ENCODE measurements at places on chromosomes 6 and 20.

DNA sequence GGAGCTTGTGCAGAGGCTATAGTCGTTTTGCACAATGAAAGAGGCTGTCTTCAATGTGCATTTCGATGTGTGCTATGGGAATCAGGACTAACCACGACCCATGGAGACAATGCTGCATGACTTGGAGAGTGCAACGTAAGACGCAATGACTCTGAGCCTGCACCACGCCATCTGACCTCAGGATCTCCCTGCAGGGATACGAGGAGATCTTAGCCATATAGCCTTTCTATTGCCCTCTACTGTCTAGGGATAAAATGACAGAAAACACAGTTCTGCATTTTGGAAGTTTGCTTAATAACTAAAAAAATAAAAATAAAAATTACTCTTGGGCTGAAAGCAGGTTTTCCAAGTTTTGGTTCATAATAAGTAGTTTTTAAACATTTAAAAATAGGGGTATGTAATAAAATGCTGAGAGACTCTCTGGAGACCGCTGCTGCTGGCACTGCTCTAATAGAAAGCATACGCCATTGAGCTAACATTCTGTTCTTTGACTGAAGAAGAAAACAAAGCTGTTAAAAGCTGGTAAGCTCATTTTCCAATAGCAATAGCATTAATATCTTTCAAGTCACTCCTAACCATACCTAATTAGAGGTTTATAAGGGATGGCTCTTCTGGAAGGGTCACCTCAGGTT is 87.2 kb downstream of the PDE7B start:
- no peak for DNase-seq

GRCh38 chr6:106308985-106309384 is 16.6 kb downstream of the ATG5 start:
- no peak for DNase-seq

GRCh38 chr20:25750765-25751696 is 54.4 kb upstream of the ZNF337 start:
- DNase-seq: peak; percentile 28

DNA sequence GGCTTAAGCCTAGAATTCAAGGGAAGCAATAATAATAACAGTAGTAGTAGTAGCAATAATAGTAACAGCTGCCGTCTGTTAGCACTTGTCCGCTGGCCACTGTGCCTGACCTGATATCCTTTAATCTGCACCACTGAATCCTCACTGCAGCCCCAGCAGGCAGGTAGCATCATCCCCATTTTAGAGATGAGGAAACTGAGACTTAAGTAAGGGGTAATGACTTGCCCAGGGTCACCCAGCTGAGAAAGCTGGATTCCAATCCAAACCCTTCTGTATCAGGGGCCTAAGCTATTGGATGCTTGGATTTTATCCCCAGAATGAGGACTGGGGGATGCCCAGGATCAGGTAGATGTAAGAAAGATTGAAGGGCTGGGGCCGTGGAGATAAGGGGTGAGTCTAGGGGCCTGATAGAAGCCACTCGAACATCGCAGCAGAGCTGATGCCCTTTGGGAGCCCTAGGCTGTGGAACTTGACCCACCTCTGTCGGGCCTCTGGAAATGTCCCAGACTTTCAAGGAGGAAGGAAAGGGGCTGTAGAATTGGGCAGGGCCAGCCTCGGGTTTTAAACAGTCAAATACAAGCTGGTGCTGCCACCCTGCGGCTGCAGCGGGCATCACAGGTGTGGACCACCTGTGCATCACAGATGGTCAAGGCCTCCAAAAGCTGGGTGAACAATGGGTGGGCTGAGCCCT is 102.1 kb upstream of the MYL9 start:
- DNase-seq: peak; percentile 43

GRCh38 chr6:115415378-115415777 is 645.3 kb downstream of the FRK start:
- DNase-seq: no peak

GRCh38 chr6:162364488-162364887 is 363.1 kb downstream of the PRKN start:
- DNase-seq: no peak

GRCh38 chr6:81751388-81752083 is 945 bp downstream of the TENT5A start:
- DNase-seq: no peak

GRCh38 chr6:52577022-52577777 is at the start of gene TRAM2:
TRAM2 (minus strand) TSS chr6:52577060; CDS start chr6:52576915, 145 bp downstream.
- DNase-seq: peak; percentile 60

- DNase-seq: no peak
These were observed 99.0 kb downstream of the TAF4 start for GRCh38 chr20:61966492-61967244.

DNA sequence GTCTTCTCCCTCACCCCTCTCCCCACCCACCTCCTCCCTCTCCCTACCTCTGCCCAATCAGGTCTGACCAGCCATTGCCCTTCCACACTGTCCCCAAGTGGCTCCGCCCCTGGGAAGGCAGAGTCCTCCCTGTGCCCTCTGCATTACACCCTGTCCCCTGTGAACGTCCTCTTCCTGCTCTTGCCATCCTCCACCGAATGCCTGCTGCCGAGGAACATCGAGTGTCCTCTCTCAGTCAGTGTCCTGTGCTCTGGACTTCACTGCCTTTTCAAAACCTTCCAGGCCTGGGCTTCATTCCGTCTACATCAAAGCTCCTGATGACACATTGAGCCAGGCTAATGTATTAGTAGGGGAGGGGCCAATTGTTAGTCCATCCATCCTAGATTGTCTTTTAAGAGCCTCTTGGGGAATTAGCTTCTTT is 3.3 kb upstream of the PACSIN1 start:
- DNase-seq: no peak

DNA sequence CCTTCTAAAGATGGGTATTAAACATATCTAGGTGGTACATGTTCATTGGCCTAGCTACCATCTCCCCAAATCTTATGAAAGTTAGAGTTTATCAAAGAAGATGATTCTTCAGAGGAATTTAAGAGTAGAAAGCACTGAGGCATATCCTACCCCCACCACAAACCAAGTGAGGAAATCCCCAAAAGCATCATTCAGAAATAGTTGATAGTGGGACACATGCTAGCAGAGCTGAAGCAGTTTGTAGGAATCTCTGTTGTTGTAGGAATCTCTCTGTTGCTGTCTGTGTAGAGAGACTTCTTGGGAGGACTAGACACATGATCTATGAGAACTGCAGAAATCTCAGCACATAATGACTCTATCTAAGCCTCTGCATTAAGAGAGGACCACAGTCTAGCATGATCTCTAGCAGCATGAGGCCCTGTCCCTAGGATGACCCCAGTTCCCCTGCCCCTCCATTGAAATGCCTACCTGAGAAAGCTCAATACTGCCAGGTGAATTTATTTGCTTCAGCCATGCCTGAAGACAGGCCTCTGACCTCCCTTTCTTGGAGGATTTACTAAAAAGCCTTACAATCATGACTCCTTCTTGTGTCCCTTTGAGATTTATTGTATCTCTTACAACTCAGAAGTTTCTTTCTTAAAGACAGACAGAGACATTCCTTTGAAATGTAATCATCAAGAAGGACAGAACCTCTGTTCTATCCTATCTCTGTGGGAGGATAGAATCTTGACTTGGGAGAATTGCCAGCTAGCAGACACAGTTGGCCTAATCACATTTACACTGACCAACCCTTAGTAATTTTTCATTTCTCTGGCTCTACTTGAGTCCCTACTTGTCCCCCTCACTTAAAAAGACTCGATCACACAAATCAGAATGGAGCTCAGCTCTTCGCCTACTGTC is 582.4 kb downstream of the PHF3 start:
- DNase-seq: no peak

GRCh38 chr6:134647861-134648260 is 302.0 kb downstream of the ALDH8A1 start:
- DNase-seq: no peak

Measured in GM18507 (cell line).